Amygdala (tissue), 56 donors: ENCODE measurements at places on chromosomes 13 and 19.

DNA sequence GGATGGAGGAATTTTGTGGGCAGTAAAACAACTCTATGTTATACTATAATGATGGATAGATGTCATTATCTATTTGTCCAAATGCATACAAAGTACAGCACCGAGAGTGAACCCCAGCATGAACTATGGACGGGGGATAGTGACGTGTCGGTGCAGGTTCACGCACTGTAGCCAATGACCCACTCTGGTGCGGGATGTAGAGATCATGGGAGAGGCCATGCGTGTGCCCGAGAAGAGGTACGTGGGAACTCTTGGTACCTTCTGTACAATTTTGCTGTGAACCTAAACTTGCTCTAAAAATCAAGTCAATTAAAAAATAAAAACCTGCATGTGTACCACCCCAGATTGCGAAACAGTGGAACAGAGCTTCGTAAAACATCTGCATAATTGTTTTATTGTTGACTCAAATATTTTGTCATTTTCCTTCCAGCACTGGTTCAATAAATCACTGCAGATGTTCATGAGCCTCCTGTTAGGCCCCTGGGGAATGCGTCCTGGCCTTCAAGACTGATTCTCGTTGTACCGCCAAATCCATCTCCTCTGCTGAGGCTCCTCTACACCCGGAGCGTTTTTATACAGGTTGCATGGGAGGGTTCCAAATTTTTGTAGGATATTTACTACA lies 30.9 kb downstream of the COL4A1 start:
- no peak for DNase-seq

GRCh38 chr19:35257113-35257461 lies 8.3 kb downstream of the LSR start:
- DNase-seq = no peak

DNA sequence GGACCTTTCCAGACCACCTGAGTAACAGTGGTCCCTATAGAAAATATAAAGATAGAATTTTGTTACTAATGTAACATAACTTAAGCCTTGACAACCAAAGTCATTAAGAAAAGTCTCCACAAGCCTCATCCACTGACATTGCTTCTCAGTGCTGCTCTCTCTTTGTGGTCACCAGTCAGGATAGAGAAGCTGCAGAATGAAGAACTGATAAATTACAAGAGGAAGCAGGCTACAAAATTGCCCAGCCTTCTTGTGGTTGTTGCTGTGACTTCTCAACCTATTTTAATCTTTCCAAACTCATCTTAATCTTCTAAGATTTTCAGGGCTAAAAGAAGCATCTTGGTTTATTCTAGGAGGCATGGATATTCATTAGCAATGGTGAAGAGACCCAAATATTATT lies 343.8 kb downstream of the MZT1 start:
- DNase-seq = no peak

DNA sequence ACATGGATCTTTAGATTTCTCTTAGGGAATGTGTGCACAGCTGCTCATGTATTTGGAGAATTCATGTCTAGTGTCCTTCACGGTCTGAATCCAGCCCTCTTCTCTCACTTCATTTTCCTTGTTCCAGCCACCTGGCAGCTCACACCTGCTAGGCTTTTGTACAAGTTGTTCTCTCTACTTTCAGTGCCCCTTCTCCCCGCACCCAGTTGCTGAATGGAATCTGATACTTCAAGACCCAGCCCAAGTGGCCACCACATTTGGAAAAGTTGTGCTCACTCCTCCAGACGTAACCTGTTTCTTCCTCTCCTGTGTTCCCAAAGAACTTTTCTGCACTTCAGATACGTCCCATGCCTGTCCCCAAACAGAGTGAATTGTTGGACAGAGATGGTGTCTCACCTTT lies 235.6 kb downstream of the SHISA2 start:
- no peak for DNase-seq

GRCh38 chr19:30215248-30215647 lies 156.9 kb upstream of the ZNF536 start:
- DNase-seq = no peak

GRCh38 chr13:109162248-109163036 lies 533.0 kb downstream of the MYO16 start:
- DNase-seq = no peak

GRCh38 chr19:10237702-10238101 lies 6.6 kb upstream of the S1PR2 start:
- no peak for DNase-seq

- peak; percentile 66 for DNase-seq
These were observed 2.1 kb upstream of the PCDH8 start for GRCh38 chr13:52850396-52851136.

DNA sequence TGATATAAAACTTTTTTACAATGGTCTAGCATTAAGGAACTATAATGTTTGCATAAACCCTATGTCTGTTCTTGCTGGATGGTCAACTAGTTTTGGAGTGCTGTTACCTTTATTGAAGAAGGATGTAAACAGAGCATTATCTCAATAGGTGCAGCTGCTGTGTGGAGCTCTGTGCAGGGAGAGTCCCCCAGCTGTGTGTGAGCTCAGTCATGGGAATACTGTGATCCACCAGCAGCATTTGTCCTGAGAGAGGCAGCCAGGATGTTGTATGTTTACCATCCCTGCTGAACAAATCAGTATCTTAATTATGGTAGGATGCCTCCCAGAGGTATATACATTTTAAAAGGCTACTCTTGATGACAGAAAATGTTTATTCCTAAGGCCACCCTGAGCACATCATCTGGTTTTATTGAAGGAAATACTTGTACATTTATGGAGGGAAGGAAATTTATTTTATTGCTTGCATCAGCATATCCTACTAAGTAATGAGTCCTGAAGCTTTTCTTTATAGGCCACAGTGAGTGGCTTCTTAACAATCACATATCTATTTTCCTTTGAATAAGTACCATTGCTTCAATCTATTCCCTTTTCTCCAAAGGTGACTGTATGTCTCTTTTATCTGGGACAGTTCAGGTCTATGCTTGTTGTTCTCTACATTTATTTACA lies 11.7 kb downstream of the RAP2A start:
- DNase-seq = no peak

GRCh38 chr19:3098515-3099346 lies 4.6 kb downstream of the GNA11 start:
- DNase-seq = no peak

DNA sequence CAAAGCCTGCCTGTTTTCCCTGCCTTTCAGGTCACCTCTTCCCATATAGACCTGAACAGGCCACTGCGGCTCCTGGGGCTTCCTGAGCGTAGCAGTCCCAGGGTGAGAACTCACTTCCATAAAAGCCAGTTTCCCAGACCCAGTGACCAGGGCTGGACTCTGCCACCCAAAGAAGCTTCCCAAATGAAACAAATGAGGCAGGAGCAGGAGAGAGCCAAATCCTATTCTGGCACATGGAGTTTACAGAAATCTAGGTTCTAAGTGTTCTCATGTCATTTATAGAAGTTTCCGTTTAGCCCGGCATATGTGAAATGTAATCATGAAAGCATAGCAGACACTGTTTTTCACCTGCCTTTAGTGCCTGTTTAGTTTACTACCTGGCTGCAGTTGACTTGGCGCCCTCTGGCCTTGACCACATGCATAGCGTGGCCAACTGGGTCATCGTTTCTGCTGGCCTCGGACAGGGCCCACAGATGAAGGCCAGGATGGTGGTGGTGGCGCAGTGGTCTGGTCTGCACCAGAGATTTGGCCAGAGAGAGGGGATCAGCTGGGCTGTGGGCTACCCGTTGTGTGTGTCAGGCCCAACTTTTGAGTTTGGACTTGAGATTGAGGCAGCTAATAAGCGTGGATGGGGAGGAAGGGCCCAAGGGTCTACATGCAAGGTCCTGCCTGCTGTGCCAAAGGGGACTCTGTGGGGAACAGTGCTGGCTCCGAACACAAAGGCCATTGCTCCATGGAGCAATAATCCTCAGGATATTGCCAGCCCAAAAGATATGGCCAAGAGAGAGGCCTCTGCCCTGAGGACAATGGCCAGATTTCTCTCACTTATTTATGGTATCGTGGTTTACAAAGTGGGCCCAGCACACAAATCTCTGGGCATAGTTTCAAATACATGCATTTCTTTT lies 43.3 kb downstream of the NFIX start:
- DNase-seq = no peak

DNA sequence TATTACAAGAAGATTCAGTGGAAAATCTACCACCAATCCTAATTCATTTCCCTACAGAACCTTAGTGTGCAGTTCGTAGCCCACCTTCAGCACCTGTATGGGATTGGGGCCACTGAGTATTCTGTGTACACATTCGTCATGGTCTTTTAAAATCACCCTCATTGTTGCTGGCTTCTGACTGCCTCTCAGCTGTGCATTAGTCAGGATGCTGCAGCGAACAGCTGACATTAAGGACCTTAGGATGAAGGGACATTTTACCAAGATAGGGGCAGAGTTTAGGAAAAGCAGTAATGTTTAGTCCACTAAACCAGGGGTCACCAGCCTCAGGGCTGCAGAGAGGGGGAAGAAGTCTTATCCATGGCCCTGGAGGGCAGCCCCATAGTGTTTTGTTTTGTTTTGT lies 176.5 kb downstream of the COL4A1 start:
- DNase-seq = no peak

DNA sequence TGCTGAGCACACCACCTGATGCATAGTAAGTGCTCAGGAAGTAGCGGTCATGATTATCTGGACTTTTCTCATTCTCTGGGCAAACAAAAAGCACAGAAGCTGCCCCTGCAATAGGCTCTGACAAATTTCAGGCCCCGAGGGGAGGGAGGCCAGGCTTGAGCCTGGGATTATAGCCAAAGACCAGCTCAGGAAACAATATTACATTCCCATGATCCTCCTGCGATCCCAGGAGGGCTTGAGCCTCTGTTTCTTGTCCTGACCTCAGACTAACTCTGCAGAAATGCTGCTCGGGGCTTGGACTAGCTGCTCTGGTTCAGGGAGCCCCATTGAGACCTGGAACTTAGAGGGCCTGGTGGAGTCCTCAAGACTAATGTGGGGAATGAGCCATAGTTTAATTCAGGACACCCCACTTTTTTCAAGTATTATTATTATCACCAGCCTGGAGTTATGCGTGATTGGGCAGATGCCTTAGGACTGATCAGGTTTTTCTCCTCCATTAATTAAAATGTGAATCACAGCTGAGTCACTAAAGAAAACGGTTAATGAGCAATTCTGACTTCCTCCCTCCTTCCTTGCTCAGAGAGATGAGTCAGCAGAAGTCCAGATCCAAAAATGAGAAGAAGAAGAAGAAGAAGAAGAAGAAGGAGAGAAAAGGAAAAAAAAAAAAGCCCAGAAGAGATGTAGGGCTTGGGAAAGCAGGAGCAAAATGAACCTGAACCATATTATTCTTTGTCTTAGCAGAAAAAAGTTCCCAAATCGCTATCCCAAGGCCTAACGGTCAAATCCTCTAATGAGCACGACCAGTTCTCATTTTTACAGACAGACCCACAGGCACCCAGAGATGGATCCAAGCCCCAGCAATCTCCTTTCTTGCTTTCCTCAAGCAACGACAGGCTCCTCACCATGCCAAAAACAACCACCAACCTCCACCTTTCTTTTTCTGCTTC lies 107.2 kb downstream of the CACNA1A start:
- no peak for DNase-seq

DNA sequence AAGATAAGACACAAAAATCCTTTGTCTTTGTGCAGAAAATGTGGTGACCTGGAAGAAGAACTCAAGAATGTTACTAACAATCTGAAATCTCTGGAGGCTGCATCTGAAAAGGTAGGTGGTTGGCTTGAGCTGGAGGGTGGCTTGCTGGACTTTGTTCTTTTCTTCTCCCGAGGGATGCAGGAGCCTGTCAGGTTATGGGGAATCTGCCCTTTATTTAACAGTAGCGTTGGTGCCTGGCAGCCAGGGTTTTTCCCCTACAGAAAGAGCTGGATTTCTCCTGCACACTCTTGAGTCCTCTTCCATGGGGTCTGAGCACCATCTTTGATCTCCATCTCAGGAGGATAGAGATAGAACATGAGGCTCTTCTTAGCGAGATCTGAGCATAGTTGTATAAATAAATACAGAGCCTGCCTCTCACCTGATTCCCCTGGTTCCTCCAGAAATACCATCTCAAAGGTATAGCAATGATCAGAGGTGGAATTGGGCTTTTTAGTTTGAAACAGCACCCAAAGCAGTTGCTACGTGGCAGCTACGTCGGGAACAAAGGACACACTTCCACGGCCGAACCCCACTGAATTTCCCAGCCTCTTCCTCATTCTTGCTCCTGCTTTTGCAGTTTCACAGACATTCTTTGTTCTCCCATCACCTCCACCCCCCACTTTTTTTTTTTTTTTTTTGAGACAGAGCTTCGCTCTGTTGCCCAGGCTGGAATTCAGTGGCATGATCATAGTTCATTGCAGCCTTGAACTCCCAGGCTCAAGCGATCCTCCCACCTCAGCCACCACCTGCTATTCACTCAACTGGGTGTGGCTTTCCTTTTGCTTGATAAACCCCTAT lies 12.9 kb downstream of the TPM4 start:
- DNase-seq = no peak

DNA sequence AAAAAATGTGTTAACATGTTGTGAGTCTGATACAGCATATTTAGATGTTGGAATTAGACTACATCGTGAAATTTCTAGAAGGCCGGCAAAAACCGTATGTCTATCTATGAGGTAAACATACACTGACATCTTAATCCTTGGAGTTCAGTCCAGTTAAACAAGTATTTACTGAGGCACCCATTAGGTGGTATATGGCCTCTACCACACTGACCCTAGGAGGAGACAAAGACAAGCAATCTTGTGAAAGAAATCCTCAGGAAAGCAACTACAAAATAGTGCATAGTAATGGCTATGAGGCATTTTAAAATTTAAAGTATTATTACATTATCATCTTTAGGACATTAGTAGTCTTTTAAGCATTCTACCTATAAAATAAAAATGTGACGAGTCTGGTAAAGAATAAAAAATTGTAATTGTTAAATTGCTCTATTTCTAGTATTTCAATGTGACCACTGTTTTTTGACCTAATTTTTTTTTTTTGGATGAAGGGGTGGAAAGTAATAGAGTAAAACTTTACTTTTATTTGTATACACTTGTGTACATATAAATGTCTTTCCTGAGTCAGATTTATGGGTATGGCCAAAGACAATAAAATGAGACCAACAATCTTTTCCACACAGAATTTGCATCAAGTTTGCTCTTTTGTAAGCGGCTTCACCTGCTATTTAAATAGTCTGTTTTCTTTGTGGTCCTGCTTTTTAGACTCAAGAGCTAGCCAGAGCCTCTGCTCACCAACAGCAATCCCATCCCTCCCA lies 50.5 kb downstream of the KATNAL1 start:
- no peak for DNase-seq

DNA sequence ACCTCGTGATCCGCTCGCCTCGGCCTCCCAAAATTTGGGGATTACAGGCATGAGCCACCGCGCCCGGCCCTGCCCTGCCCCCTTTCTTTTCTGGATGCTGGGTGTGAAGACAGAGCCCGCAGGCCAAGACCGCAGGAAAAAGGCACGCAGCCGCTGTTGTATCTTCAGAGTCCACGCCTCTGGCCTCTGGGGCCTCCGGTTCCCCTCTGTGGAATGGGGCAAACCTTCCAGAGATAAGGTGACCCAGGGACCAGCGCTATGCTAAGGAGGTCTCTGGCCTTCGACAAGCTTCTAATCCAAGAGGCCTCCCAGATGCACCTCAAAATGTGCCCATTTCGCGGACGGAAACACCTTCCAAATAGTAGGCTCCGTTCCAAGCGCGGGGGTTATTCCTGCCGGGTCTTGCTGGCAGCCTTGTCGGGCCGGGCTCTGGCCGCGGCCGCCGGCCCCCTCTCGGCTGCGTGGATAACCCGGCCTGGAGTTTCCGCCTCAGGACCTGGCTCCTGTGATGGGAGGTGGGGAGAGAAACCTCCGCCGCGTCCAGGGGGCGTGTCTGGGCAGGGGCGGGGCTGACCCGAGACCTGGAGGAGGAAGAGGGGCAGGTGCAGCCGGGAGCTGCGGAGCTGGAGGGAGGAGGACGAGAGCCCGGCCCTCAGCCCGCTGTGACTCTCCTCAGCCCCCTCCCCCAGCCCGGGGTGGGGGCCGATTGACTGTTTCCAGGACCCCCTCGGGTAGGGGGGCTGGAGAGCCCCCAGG lies 13.1 kb downstream of the TJP3 start:
- no peak for DNase-seq
